Pancreas (tissue), 10 donors: ENCODE measurements at places on chromosomes 7 and 10. TPM values are rescaled to one million over a fixed set of nuclear protein-coding genes. Genes with fewer than 3 reads are reported as not detected.

ZNF655 gene
- 42.8 TPM for polyA plus RNA-seq

CHST3 gene
- polyA plus RNA-seq = 3.3 TPM

GIMAP1 gene
- polyA plus RNA-seq = 1.5 TPM

KAZALD1 gene
- polyA plus RNA-seq = 1.6 TPM

BAMBI gene
- 3.7 TPM for polyA plus RNA-seq

ZMIZ2 gene
- 81.4 TPM for polyA plus RNA-seq

EBLN1 gene
- polyA plus RNA-seq = not detected

HYAL4 gene
- polyA plus RNA-seq = not detected

MMD2 gene
- polyA plus RNA-seq = not detected

VAX1 gene
- polyA plus RNA-seq = not detected

CYP2E1 gene
- polyA plus RNA-seq = 9.9 TPM

INSYN2A gene
- 0.08 TPM for polyA plus RNA-seq

IGF2BP3 gene
- 0.09 TPM for polyA plus RNA-seq

DNA sequence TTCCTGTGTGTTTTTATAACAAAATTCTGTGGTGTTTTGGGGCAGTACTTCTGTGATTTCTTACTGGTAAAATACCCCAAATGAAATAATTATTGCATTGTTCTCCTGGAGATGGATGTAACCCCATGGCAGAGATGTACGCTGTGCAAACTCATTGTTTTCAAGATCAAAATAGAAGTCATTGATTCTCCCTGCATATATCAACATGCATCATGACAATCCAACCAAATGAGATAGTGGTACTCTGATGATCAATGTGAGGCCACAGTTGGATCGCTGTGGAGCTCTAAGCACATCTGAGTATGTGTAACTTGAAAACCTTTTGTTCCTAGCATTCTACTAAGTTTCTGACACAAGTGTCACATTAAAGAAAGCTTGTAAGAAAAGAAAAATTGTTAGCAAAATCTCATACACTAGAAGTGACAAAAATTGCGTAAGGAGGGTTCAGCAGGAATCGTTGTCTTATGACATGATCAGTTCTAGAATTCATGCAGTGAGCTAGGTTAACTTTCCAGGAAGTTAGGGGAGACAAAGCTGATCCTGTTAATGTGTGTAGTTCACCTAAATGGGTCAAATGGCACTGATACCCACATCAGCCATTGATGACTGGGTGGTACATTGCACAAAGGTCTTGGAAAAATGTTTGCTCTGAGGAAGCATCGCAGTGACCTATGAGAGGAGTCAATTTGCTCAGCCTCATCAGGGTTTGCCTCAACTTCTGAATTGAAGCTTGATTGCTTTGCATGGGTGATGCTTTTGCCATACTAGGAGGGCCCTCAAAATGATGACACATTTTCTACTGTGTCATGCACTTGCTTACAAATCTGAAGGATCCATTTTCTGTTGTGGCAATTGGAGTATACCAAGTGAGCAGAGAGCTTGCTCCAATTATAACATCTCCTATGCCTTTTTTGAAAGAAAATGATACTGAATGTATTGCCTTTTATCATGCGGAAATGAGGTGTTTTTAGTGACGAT lies 145.1 kb downstream of the PLXDC2 start:
- no peak overlapping the region for H3K27ac ChIP-seq
- no peak for DNase-seq
- H3K4me1 ChIP-seq = no peaks in the 10 kb centered on the region
- H3K27me3 ChIP-seq = no peaks in the 10 kb centered on the region
- H3K4me3 ChIP-seq = no peak overlapping the region

DNA sequence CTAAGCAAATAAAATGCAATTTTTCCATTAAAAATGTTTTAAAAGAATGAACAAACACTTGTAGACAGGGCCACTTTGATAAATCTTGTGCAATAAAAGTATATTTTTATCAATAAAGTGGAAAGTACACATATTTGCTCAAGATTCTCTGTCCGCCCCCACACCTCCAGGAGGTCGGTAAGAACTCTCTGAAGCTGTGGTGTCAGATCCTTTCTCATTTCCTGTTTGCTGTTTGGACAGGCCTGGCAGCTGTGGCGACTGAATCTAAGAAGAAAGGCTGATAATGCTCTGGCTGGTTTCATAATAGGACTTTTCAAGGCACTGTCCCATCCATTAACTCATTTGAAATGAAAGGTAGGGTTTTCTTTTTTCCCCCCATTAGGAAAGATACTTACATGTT lies 15.3 kb upstream of the ASB4 start:
- peak overlapping the region; percentile 25 for H3K27ac ChIP-seq
- H3K4me3 ChIP-seq = no peak overlapping the region
- H3K4me1 ChIP-seq = peaks cover 5% of the 10 kb centered on the region
- no peak for DNase-seq
- no peaks in the 10 kb centered on the region for H3K27me3 ChIP-seq
- no peaks in the 10 kb centered on the region for H3K36me3 ChIP-seq

DNA sequence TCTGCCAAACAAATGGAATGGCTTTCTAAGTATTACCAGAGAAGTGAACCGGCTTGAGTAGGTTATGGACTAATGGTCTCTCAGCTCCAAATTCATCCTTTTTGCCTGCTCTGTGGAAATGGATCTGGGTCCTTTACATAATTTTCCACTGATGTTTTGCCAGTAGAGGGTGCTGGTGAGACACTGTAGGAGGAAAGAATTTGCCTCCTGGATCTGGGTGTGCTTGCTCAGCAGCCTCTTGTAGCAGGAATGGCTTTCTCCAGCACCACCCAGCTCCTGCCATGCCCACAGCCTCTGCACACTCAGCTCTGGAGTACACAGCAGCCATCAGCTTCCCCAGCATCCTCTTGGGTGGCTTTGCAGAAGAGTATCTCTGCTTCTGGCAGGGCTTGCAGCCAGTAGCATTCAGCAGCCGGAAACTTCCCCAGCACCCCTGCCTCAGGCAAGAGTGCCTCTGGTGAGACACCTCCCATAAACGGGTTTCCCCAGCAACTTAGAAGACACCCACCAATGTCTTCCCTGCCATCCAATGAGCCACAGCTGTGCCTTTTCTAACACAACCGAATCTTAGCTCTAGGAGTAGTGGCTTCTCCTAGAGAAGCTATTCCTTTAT lies 235.0 kb upstream of the PLPP4 start:
- no peaks in the 10 kb centered on the region for H3K27me3 ChIP-seq
- H3K4me1 ChIP-seq = no peaks in the 10 kb centered on the region

- no peak for DNase-seq
- no peaks in the 10 kb centered on the region for H3K27me3 ChIP-seq
- no peak overlapping the region for H3K27ac ChIP-seq
- no peak overlapping the region for H3K4me3 ChIP-seq
- no peaks in the 10 kb centered on the region for H3K4me1 ChIP-seq
Observed at GRCh38 chr10:53839440-53840039, 961.5 kb downstream of the PCDH15 start.

GRCh38 chr7:137953665-137954470 lies 48.0 kb downstream of the CREB3L2 start:
- DNase-seq = no peak
- no peaks in the 10 kb centered on the region for H3K27me3 ChIP-seq
- H3K36me3 ChIP-seq = no peaks in the 10 kb centered on the region
- no peak overlapping the region for H3K4me3 ChIP-seq

GRCh38 chr7:31307972-31308371 lies 32.6 kb downstream of the NEUROD6 start:
- no peaks in the 10 kb centered on the region for H3K27me3 ChIP-seq
- H3K4me3 ChIP-seq = no peak overlapping the region
- no peaks in the 10 kb centered on the region for H3K36me3 ChIP-seq

GRCh38 chr7:117780832-117781231 lies 92.4 kb downstream of the CTTNBP2 start:
- H3K4me1 ChIP-seq = no peaks in the 10 kb centered on the region
- no peaks in the 10 kb centered on the region for H3K36me3 ChIP-seq
- H3K4me3 ChIP-seq = no peak overlapping the region
- H3K27ac ChIP-seq = no peak overlapping the region

DNA sequence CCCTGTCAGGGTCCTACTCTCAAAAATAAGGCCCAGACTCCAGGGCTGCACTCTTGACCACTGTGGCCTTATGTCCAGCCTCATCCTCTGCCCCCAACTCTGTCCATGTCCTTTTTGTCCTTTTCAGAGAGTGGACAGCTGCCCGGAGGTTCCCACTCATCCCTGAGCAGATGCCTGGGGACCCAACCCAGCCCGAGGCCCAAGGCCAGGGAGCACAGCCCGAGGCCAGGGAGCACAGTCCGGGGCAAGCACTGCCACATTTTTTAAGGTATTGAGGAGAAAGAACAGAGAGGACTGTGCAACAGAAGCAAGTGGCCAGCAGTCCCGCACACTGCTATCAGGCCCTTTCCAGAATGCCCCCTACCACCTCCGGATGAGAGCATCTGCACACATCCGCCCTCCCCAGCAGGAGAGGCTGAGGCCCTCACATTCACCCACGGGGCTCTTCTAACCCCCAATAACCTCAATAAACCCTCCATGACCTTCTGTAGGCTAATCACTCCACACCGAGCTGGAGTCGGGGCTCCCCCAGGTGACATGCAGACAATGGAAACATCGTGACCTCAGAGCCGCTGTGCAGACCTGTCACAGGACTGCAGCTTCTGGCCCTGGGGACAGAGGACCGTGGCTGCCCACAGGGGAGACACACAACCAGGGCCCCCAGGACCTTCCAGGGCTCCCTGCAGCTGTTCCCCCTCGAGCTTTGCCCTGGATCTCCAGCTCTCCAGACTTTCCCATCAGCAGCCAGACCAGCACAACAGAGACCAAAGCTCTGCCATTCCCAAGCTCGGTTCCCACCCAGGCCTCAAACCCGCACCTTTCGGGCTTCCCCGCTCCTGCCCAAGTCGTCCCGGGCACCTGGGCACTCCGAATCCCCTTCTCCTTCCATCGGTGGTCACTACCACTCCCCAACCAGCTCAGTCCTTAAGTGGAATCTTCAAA lies 51.4 kb downstream of the CAMK2B start:
- H3K27me3 ChIP-seq = no peaks in the 10 kb centered on the region
- peak; percentile 39 for DNase-seq
- no peak overlapping the region for H3K27ac ChIP-seq
- H3K4me3 ChIP-seq = no peak overlapping the region
- H3K36me3 ChIP-seq = no peaks in the 10 kb centered on the region
- H3K4me1 ChIP-seq = no peaks in the 10 kb centered on the region

GRCh38 chr7:73820013-73820412 lies 10.8 kb upstream of the CLDN4 start:
- H3K4me1 ChIP-seq = no peaks in the 10 kb centered on the region
- peak; percentile 4 for DNase-seq
- H3K36me3 ChIP-seq = no peaks in the 10 kb centered on the region
- H3K27ac ChIP-seq = no peak overlapping the region
- H3K4me3 ChIP-seq = no peak overlapping the region

DNA sequence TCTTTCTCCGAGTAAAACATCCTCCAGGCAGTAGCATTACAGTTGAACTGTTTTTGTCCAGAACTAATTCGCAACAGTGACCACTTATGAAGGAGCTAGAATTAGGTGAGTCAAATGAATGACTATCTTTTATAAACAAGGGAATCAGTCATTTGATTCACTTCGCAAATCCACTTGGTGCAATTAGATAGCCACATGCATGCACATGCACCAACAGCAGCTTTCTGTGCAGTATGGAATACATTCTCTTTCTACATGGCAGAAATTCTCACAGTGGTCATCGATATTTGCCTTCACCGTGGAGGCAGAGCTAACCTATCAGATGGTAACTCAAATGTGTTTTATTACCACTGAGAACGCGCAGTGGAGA lies 118.8 kb downstream of the CDK6 start:
- peaks cover 7% of the 10 kb centered on the region for H3K4me1 ChIP-seq
- no peak for DNase-seq

DNA sequence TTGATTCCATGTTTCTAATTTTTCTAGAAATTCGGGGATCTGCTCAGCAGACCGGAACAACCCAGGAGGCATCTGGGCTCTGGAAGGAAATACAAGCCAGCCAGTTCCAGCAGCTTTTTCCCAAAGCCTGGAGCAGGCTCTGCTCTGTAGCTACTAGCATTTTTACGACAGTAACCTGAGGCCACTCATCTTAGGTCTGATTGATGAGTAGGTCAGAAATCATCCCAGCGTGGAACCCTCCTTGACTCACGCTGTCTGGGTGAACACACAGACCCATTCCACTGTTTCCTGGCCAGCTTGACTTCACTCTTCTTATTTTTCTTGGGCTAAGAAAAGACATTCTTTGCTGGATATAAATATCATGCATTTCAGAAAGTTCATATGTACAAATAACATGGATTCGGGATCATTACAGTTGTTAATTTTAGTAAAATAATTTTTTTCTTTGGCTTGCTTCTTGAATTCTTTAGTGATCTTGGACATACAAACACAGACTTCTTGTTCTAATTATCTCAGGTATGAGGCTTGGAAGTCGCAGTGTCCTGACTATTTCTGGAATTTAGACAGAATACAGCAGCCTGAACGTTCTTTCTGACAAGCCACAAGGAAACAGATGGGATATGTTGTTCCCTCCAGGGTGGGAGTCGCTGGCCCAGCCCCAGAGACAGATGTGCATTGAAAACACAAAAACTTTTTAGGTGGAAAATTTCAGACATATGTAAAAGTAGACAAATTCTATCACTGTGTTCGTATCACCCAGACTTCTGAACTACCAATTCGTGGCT lies 54.6 kb upstream of the PITRM1 start:
- DNase-seq = no peak
- H3K4me3 ChIP-seq = no peak overlapping the region
- H3K27me3 ChIP-seq = no peaks in the 10 kb centered on the region
- no peaks in the 10 kb centered on the region for H3K4me1 ChIP-seq
- H3K36me3 ChIP-seq = no peaks in the 10 kb centered on the region

GRCh38 chr10:129953119-129954051 lies 10.7 kb downstream of the EBF3 start:
- H3K4me3 ChIP-seq = no peak overlapping the region
- H3K4me1 ChIP-seq = peaks cover 7% of the 10 kb centered on the region
- no peak for DNase-seq
- H3K27me3 ChIP-seq = peaks cover 60% of the 10 kb centered on the region
- H3K36me3 ChIP-seq = no peaks in the 10 kb centered on the region
- no peak overlapping the region for H3K27ac ChIP-seq

- no peak overlapping the region for H3K27ac ChIP-seq
- no peaks in the 10 kb centered on the region for H3K27me3 ChIP-seq
- H3K36me3 ChIP-seq = no peaks in the 10 kb centered on the region
- H3K4me1 ChIP-seq = no peaks in the 10 kb centered on the region
Observed at GRCh38 chr10:129396021-129396722, 70.9 kb upstream of the MGMT start.

- no peaks in the 10 kb centered on the region for H3K4me1 ChIP-seq
- no peaks in the 10 kb centered on the region for H3K36me3 ChIP-seq
- no peaks in the 10 kb centered on the region for H3K27me3 ChIP-seq
- no peak overlapping the region for H3K4me3 ChIP-seq
Observed at GRCh38 chr7:84614821-84615501, 420.4 kb upstream of the SEMA3A start.

GRCh38 chr7:157930926-157931466 lies 594.2 kb downstream of the DNAJB6 start:
- no peak overlapping the region for H3K4me3 ChIP-seq
- no peaks in the 10 kb centered on the region for H3K36me3 ChIP-seq

GRCh38 chr10:98262571-98262970 lies 5.4 kb downstream of the LOXL4 start:
- no peaks in the 10 kb centered on the region for H3K4me1 ChIP-seq
- DNase-seq = peak; percentile 76
- H3K36me3 ChIP-seq = no peaks in the 10 kb centered on the region
- H3K27me3 ChIP-seq = no peaks in the 10 kb centered on the region

- no peaks in the 10 kb centered on the region for H3K4me1 ChIP-seq
- H3K4me3 ChIP-seq = no peak overlapping the region
- H3K27me3 ChIP-seq = no peaks in the 10 kb centered on the region
- H3K27ac ChIP-seq = no peak overlapping the region
- no peaks in the 10 kb centered on the region for H3K36me3 ChIP-seq
Observed at GRCh38 chr10:49647554-49647953, 31.9 kb upstream of the C10orf53 start.
